ENCODE measurements at places on chromosomes 16 and 17.
A peak's percentile ranks its signal among the peaks of the same experiment; 100 is the strongest.

DNA sequence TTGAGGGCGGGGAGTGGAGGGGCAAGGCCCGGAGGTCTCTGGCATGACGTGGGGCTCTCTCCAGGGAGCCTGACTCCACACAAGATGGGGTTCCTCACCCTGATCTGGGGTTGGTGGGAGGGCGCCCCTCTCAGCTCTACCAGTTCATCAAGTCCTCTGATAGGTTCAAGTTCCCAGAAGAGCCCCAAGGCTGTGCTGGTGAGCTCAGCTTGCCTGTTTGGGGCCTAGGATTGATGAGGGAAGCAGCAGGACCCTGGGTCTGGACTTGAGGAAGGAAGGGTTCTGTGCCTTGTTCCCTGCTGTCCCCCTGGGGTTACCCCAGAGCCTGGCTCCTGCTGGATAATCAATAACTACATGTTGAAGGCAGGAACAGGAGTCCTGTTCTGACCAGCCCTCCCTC is 3.5 kb downstream of the MGAT5B start:
- DNase-seq: no peak

DNA sequence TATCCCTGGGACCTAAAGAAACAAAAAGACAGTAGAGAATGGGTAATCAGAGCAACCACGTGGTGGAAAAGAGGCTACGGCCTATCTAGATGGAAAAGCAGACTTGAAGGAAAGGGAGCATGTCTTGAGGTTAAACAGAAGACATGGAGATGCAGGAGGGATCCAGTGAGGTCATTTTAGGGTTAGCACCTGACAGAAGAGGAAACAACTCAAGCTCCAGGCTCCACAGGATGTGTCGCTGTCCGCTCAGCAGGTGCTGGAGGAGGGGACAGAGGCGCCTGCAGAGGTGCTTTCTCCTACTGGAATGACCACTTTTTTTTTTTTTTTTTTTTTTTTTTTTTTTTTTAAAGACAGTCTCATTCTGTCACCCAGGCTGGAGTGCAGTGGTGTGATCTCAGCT is 47.5 kb upstream of the CLEC3A start:
- no peak for DNase-seq

- DNase-seq: no peak
These were observed 8.4 kb downstream of the PER1 start for GRCh38 chr17:8143581-8144400.

DNA sequence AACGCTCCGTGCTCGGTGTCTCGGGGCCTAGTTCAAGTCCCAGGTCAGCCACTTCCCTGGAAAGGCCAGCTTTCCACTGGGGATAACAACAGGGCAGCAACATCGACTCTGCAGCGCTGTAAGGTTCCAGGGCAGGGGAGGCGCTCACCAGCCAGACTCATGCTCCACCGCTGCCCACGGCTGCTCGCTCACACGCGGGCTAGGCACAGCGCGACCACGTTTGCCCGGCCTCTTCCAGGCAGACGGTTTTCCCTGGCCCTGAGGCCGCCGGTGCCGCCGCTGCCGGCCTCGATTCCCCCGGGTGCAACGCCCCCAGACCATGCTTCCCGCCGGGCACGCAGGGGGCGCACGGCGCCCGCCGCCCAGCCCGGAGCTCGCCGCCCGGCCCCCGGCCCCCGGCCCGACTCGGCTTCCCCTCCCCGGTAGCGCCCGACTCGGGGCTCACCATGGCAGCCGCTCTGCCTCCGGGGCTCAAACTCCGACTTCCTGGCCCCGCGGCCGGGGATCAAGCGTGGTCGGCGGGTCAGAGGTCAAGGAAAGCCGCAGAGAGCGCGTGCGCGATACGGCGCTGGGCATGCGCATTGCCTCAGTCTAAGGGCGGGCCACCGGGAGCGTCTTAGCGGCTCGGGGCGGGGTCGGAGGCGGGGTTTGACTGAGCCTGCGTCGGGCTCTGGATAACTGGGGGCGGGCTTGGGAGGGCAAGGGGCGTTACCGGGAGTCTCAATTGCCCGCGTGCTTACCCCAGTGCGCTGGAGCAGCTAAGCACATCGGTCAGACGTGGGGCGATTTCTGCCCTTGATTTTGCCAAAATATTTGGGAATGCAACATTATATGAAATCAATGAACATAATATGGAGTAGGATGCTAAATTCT is at the start of gene PAM16:
Gene PAM16, minus strand, starts transcription at position 535 of the 873 bp plus-strand sequence. Its CDS starts 87 bp downstream, at position 448.
- peak; percentile 95 for DNase-seq

DNA sequence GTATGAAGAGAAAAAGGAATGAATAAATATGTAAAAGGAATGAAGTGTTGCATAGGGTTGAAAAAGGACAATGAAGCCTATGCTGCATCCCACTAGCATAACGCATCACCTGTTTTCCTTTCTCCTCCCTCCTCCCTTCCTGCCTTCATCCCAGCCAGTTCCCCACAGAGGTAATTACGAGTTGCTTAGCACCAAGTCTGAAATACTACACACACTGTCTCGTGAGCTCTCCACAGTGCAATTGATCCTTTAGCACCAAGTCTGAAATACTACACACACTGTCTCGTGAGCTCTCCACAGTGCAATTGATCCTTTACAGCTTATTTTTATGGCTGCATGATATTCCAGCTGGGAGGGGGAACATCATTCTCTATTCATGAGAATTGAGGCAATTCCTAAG is 1.1 kb upstream of the DRC7 start:
- DNase-seq: no peak

DNA sequence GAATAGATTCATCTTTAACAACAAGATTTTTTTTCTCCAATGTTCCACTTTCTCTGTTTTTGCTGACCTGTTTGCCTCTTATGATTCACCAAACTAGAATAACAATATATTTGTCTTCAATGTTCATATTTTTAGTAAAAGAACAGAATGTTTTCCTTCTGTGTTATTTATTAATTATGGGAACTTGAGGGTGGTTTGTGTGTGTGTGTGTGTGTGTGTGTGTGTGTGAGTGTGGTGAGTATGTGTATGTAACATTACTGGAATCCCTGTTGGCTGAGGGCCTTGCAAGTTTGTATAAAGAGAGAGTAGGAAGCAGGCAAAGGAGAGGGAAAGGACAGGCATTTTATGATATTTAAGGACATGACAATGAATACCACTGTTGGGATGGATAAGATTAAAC is 13.8 kb downstream of the STXBP4 start:
- no peak for DNase-seq

DNA sequence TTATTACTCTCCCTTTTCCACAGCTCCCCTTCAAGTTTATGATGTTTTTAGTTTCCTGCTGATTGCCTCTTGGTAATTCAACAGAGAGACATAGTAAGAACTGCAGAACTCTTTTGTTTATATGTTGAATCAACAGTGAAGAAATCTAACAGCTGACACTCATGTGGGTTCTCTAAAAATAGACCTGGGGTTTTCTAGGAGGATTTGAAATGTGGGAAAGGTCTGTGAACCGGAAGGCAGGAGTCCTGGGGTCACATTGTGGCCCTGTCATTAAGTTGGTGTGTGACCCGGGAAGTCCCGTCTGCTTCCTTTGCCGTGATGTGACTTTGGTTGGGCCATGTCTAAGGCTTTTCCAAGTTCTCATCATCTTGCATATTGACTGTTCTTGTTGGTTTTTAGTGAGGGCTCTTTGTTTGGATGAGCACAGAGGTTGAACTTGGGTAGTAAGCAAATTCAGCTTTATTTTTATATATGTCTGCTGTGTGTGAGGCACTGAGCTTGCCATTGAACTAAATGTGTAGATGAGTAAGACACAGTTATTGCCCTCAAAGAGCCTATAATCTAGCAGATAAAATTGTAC is 48.5 kb upstream of the HS3ST3A1 start:
- DNase-seq: no peak

- peak; percentile 68 for DNase-seq
These were observed 4.5 kb downstream of the ARHGAP27 start for GRCh38 chr17:45428050-45428617.

GRCh38 chr16:72995151-72995881 is 52.6 kb downstream of the ZFHX3 start:
- DNase-seq: no peak

GRCh38 chr17:48513097-48513496 is 17.7 kb downstream of the HOXB1 start:
- DNase-seq: no peak

DNA sequence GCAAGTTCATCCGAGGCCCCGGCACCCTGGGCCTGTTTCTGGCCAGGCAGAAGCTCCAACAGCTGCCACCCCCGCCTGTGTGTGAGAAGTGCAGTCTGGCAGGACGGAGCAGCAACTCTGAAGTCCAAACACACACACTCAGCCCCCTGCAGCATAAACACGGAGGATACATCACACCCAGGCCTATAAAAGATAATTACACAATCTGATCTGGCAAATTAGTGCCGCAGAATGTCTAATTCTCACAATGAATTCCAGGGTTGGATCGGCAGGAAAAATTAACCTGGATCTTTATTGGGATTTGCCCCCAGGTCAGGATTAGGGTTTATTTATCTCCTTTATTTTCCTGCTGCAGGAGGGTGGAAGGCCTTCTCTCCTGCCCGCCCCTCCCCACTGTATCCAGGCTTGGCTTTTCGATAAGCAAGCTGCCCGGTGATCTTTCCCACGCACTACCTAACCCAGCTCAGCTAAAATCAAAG is 311.4 kb downstream of the SOX9 start:
- no peak for DNase-seq

- no peak for DNase-seq
These were observed 2.6 kb upstream of the ABCC3 start for GRCh38 chr17:50631908-50632571.

DNA sequence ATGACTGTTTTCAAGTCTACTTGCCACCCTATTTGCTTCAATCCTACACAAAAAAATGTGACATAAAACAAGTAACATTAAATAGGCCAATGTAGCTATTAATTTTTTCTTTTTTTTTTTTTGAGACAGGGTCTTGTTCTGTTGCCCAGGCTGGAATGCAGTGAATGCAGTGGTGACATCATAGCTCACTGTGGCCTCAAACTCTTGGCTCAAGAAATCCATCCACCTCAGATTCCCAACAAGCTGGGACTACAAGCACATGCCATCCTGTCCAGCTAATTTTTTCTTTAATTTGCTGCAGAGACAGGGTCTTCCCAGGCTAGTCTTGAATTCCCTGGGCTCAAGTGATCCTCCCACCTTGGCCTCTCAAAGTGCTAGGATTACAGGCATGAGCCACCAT is 29.4 kb downstream of the ANKFY1 start:
- no peak for DNase-seq

DNA sequence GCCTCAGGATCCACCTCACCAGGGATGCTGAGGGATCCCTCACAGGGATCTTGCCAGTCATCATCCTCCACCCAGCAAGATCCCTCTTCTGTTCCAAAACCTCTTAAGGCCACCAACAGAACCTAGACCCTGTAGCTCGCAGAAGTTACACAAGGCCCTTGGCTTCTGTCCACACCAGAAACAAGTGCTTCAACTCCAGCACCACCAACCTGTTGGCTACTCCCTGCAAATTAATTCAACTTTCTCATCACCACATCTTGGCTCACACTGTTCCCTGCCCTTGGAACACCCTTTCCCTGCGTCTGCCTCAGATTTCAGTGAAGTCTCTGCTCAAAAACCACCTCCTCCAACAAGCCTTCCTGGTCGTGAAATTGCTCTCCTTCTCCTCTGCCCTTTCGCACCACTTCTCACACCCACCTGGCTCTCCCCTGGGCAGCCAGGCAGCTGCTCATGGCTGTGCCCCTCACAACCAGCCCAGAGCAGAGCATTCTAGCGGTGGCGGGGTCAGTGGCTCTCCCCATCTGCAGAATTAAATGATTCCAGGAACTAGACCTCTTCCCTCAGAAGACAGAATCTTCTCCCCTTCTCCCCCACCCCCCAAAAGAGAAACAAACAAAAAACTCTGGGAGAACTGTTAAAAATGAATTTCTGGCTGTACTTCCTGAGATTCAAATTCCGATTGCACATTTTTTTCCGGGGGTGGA is 1.8 kb downstream of the PLLP start:
- no peak for DNase-seq

- no peak for DNase-seq
These were observed 24.3 kb upstream of the DNAI2 start for GRCh38 chr17:74249590-74250270.

DNA sequence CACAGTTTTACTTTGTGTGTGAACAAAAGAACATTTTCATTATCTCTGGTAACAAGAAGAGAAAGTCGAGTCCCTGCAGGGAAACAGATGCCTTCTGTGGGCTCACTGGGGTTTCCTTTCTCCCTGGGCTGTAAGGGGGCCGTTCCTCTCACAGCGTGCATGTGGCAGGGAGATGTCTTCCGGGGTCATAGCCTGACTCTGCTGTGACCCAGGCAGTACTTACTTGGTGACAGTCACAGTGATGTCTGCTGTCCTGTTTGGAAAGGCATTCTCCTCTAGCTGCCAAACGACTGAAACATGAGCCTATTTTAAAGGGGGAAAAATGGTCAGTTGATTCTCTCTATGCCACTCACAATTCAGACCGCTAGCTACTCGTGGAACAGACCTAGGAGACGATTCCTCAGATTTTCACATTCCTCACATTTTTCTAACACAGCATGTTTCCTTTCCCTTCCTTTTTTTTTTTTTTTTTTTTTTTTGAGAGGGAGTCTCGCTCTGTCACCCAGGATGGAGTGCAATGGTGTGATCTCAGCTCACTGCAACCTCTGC is 7.3 kb downstream of the HASPIN start:
- no peak for DNase-seq

- no peak for DNase-seq
These were observed 6.8 kb upstream of the ANKS4B start for GRCh38 chr16:21226749-21227148.

- DNase-seq: peak; percentile 40
These were observed at the start of gene TLCD3A for GRCh38 chr17:732067-732901. Gene TLCD3A (plus strand): TSS chr17:732596. CDS start chr17:732648, 52 bp downstream.

- peak; percentile 41 for DNase-seq
These were observed at the start of gene KIF19 for GRCh38 chr17:74325743-74326379. Gene KIF19 (plus strand): TSS chr17:74326226. CDS start chr17:74326350, 124 bp downstream.

- no peak for DNase-seq
These were observed 358.8 kb upstream of the CDH5 start for GRCh38 chr16:66007717-66008116.

DNA sequence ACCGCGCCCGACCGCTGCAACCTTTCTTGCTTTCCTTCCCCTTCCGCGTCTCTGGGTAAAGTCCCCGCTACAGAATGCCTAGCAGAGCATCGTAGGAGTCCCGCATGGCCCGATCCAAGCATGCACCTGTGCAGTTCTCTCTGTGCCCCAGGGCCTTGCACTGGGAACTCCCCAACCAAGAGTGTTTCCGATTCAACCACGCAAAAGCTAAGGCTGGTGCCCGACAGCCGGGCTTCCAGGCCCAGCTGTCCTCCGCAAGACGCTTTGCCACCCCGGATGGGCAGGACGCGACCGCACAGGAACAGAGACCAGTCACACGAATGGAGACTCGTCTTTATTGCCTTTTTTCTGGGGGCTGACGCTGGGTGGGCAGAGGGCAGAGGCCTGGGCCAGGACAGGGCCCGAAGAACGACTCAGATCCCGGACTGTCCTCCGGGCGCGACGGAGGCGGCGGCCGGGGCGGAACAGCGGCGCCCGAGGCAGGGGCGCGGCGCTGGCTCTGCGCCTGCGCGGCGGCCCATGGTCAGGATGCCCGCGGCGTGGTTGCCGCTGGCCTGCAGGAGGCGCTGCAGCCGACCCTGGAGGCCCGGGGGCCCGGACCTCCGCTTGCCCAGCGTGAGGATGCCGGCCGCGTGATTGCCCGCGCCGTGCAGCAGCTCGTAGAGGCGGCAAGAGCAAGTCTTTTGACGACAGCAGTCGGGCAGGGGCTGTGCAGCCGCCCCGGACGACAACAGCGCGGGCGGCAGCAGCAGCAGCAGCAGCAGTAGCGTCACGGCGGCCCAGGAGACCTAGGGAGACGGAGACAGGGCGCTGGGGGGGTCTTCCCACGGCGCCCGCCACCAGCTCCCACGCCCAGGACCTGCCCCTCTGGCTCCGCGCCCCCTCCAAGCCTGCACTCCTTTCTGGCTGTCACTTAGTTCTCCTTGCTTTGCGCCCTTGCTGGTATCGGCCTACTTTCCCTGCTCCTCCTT is 1.2 kb downstream of the HCRT start:
- peak; percentile 84 for DNase-seq

All from T-helper 1 cell (primary cell).